ENCODE measurements at places on chromosomes 16 and 17.

- no peak for DNase-seq
Measured at GRCh38 chr16:84443166-84443802, 61.2 kb downstream of the MEAK7 start.

GRCh38 chr17:77523540-77523939 lies 382.8 kb downstream of the SEC14L1 start:
- no peak for DNase-seq

GRCh38 chr17:57528058-57528451 lies 217.0 kb downstream of the CCDC182 start:
- no peak for DNase-seq

- DNase-seq, result no peak
Measured at GRCh38 chr17:33871720-33872540, 383.2 kb upstream of the CCL2 start.

GRCh38 chr16:83045790-83046189 lies 419.0 kb downstream of the CDH13 start:
- DNase-seq, result no peak

All from GM10248 (cell line).